Activated CD8-positive, alpha-beta T cell treated with anti-CD3 and anti-CD28 coated beads, Interleukin-2, amount 10 ng/mL, durations not matched to agents 7 days and 5 days (primary cell): ENCODE measurements at places on chromosomes 12 and 14.

GRCh38 chr12:57049119-57049446 is 846 bp downstream of the MYO1A start:
- no peak for DNase-seq

DNA sequence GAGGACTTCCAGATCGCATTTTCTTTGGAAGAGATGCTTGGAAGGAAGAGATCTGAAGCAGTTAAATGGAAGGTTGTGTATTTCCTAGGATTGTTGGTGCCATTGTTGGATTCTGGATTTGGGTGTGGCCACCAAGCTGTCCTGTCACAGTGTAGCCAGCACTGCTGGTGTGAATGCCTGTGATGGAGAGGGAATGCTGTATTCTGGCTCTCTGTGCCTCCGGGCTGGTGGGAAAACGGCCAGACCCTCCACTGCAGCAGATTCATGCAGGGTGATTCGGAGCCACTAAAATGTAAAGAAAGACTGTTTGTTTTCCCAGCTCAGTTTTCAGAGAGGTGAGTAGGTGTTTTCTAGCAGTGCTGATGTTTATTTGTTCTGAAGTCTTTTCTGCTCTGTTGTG is 30.7 kb upstream of the MANSC4 start:
- DNase-seq: no peak

DNA sequence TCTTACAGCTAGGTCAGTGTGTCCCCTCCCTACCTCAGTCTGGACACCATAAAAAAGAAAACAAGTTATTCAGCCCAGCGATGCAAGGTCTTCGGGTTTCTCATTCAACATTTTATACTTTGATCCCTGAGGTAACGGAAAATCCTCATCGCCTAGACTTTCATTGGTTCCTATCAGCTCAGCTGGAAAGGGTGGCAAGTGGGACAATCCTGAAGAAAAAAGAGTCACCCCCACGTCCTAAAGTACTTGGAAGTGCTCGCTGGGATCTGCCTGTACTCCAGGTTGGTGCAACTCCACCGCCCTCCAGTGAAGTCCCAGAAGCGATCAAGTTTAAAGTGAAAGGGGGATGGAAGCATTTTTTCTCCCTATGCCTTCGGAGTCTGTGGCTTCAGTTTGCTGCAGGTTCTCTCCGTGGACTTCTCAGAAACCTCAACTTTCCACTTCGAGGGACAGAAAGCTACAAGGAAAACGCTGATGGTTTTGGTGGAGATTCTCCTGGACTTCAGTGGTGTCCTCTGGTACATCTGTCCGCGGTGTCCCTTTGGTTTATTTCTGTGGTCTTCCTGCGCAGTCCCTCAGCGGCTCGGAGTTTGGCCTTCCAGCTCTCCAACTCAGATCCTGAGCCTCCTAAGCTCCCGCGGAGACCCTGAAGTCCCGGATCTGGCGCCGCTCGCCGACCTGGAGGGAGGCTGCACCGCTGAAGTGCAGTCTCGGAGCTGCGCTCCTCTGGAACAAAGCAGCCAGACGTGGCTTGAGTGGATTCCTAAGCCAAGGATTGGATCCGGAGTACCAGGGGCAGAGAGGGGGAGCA is 1.8 kb upstream of the LRFN5 start:
- no peak for DNase-seq

DNA sequence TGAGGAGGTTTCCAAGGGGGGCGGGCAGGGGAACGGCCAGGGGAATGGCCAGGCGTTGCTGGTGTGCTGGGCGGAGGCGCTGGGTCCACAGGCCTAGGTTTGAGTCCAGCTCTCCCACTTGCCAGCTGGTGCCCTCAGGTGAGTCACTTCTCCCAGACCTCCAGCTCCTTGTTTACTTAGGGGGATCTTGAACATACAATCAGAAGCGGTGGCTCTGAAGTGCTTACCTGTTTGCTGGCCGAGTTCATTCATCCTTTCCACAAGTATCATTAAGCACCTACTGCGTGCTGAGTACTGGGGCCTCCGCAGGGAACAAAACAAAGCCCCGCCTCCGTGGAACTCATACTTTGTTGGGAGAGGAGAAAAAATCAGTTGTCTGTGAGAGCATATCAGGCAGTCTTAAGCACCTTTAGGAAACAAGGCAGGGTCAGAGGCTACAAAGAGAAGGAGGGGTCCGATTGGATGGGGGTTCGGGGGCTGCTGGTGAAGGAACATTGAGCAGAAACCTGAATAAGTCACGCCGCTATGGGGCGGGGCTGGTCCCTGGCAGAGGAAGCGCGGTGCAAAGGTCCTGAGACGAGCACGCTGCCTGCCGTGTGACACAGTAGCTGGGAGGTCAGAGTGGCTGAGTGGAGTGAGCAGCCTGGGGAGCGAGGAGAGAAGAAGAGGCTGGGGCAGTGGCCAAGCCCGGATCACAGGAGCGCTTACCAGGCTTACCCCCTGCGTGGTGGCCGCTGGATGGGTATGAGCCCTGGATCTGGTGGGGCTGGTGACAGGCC is 15.1 kb downstream of the MVK start:
- DNase-seq: no peak

- no peak for DNase-seq
These were observed 2.5 kb downstream of the HHIPL1 start for GRCh38 chr14:99647411-99647810.

GRCh38 chr12:109291521-109292341 is 17.4 kb downstream of the FOXN4 start:
- no peak for DNase-seq

DNA sequence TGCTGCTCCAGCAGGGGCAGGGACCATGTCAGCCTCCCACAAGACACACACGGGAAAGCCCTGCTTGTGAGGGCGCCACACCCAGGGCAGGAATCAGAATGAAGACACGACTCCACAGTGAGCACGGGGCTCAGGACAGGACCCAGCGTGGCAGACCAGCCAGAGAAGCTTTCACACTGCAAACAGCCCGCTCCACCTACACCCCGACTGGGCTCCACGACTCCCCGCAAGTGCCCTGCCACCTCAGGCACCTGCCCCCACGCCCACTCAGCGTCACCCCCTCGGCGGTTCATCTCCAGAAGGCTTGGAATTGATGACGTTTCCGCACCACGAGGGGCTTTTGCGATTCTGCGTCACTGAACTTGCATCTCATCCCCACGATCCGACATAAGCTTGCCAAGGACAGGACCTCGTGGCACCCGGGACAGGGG is 91.1 kb downstream of the FBXL14 start:
- no peak for DNase-seq

GRCh38 chr12:98388126-98388525 is 127.3 kb upstream of the TMPO start:
- DNase-seq: no peak

DNA sequence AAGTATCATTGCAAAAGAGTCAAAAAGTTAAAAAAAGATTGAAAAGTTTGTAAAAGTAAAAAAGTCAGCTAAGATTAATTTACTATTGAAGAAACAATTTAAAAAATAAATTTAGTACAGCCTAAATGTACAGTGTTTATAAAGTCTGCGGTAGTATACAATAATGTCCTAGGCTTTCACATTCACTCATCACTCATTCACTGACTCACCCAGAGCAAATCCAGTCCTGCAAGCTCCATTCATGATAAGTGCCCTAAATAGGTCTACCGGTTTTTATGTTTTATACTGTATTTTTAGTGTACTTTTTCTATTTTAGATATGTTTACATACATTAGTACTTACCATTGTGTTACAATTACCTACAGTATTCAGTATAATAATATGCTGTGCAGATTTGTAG is 43.9 kb upstream of the ABCC9 start:
- no peak for DNase-seq
